ENCODE measurements at places on chromosomes 5 and 9.

DNA sequence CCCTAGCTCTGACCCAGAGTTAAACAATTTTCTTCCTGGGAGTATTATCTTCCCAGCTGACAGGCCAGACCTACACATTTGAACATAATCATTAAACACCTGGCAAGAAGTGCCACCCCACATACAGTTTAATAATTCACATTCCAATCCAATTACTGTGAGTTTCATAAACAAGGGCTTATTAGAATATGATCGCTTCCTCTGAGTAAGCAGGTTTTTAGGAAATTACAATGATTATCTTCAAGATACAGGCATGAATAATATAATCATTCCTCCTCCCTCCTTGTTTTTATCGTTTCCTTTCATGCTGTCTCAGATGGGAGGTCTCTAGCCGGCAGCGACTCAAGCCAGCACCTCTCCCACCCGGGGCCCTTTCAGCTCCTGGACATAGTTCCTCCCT, 15.8 kb upstream of the KIF4B start:
- DNase-seq = no peak

DNA sequence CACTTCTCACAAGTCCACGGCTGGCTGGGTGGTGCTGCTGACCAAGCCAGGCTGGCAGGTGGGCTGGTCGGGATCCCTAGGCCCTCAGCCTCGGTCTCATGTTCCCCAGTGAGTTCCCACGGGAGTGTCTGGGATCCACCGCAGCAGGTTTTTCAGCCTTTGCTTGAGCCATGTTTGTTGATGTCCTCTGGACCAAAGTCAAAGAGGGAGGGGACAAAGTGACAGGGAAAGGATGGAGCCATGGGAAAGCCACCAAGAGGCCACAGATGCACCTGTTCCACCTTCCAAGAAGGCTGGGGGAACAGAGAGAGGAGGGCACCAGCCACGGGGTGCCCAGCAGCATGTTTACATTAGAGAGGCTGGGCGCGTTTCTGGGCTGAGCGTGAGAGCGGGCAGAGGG, 2.8 kb upstream of the UBAC1 start:
- no peak for DNase-seq

DNA sequence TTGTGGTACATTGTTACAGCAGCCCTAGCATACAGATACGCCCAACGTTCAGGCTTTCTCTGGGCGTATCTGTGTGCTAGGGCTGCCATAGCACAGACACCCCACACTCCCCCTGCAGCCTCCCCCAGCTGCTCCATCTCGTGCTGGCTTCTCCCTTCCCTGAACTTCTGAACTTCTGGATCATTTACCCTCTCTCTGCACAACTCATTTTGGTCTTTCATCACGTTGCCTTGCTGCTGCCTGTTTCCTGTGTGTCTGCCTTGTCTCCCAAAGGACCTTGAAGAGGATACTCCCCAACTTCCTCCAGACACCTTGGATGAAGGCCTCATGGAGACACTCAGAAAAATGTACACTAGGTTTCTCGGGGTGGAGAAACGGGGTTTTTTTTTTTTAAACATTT, 37.3 kb downstream of the SLIT3 start:
- no peak for DNase-seq

DNA sequence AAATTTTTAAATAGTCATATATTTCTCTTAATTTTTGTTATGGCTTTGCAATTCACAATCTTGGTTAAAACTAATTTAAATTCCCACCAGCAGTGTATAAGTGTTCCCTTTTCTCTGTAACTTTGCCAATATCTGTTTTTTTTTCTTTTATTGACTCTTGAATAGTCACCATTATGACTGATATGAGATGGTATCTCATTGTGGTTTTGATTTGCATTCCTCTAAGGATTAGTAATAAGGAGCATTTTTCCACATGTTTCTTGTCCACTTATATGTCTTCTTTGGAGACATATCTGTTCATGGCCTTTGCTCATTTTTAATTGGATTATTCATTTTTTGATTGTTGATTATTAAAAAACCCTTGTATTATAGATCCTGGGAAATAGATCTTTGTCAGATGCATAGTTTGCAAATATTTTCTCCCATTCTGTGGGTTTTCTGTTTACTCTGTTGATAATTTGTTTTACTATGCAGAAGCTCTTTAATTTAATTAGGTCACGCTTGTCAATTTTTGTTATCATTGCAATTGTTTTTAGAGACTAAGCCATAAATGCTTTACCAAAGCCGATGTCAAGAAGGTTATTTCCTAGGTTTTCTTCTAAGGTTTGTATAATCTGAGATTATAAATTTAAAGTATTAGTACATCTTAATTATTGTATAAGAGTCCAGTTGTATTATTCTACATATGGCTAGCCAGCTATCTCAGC, 610.9 kb downstream of the CHSY3 start:
- DNase-seq = no peak

- DNase-seq = no peak
These were observed 390.4 kb upstream of the KCNN2 start for GRCh38 chr5:113971454-113971853.

DNA sequence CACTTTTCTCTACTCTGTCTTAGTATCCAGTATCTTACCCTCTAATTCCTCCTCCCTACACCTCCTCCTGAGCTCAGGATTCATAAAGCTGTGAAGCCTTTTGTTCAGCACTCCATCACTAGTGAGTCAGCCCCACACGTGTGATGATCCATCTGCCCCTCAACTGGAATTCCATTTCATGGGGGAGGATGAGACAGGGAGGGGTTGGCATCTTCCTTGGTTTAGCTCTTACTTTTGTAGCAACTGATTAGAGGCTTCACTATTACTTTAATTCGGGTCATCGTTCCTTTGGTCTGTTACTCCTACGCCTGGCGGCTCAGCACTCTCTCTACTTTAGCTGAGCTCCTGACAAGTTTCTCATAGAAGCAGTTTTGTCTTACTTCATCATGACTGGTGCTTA, 11.8 kb downstream of the BTNL8 start:
- DNase-seq = no peak

DNA sequence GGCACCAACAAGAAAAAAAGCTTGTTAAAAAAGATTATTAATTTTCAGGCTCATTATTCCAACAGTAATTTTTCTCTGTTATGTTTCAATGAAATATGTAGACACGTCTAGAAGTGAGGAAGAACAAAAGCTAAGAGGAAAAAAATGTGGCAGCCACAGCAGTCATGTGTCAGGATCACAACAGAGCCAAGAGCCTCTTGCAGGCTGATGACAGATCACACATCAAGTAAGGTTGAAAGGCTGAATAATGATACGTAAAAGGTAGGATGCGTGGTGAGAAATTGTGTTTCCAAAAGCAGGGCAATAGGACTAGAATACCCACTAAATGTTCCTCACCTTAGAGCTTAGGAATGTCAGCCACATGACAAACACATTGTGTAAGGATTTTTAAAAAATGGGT, 124.8 kb downstream of the HTR1A start:
- no peak for DNase-seq

- DNase-seq = no peak
These were observed 45.4 kb downstream of the PCSK1 start for GRCh38 chr5:96387616-96388015.

GRCh38 chr5:149333711-149334443, 11.4 kb upstream of the GRPEL2 start:
- DNase-seq = no peak

- peak; percentile 10 for DNase-seq
These were observed 121.2 kb downstream of the RAPGEF6 start for GRCh38 chr5:131513780-131514179.

DNA sequence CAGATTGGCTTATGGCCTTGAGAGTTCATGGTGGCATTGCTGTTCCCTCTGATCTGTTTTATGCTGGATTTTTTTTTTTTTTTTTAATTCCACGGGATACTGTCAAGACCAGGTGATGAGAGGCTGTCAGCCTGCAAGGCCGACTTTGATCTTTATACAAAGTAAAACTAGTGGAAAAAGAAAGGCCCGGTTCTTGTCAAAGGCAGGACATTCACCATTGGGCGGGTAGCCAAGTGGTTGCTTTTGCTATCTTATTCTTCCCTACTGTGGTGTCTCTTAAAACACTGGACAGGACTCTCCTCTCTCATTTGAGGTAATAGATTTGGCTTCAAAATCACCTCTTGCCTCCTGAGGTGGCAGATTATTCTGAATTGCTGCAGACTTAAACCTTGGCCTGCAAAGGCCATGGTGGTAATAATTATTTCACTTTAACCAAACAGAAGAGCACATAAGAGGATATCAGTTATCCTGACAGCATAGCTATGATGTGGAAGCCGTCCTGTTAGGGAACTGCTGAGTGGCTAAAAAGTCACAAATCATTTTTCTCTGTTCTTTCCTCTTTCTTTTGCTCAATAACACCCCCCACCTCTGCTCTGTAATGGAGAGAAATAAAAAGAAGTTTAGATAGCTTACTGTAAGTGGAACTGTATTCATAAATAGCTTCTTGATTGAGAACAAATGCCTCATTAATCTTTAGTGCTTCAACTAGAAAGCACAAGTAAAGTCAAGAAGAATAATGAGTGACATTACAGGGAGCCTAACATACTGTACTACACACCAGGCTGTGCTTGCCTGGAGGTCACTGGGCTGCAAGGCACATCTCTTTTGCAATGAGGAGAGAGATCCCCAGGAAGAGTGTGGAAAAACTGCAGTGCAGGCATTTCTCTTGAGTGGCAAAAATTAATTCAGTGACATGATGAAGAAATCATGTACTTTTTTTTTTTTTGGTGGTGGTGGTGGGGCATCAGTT, 275.6 kb downstream of the KDM4C start:
- DNase-seq = no peak

DNA sequence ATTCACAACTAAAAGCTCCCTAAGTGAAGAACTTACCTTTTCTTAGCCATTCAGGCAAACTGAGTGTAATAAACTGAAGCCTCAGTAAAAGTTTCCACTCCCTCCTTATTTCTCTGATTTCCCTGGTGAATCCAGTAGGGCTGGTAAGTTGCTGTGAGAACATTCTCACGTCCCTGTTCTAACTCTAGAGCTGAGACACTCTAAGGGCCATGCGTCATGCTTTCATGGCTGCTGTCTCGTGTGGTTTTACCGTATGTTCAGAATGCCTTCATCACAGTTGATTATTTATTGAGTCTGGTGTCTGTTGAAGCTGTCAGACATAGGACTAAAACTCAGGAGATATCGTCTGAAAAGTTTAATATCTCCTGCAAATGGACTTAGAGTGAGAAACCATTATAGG, 1.3 kb downstream of the OR2S2 start:
- DNase-seq = no peak

DNA sequence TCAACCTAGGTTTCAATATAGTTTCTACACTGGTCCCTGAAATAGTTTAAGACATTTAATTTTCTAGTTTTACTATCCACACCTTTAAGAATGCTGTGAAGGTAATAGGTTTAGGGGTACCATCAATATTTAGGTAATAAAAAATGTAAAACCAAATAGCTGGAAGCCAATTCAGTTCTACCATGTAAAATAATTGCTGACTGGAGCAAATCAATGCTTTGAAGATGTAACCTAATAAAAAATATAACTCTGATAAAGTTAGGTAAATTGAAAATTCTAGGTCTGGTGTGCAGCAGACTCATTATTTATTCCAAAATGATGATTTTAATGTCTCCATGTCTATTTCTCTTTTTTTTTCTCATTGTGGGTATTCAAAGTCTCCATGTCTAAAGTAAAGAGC, 21.8 kb downstream of the CDH6 start:
- no peak for DNase-seq

- no peak for DNase-seq
These were observed 324.4 kb upstream of the MPDZ start for GRCh38 chr9:13603921-13604320.

DNA sequence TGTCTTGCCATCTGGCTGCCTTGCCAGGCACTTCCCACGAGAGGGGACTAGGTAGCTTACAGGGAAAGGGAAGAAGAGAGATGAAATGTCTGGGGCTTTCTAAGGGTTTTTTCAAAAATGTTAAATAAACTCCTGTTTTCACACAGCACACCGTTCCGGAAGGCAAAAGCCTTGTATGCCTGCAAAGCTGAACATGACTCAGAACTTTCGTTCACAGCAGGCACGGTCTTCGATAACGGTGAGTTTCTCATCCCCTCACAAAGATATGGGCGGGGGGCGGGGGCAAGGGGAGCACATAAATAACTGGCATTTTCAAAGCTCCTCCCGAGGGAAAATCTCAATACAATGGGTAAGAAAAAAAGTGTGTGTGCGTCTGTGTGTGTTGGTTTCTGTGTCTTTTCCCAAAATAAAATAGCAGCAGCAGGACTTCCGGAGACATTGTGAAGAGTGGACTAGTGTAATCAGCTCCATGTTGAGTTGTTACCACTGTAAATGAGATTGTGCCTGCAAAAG, 189.6 kb downstream of the NR3C1 start:
- DNase-seq = no peak

DNA sequence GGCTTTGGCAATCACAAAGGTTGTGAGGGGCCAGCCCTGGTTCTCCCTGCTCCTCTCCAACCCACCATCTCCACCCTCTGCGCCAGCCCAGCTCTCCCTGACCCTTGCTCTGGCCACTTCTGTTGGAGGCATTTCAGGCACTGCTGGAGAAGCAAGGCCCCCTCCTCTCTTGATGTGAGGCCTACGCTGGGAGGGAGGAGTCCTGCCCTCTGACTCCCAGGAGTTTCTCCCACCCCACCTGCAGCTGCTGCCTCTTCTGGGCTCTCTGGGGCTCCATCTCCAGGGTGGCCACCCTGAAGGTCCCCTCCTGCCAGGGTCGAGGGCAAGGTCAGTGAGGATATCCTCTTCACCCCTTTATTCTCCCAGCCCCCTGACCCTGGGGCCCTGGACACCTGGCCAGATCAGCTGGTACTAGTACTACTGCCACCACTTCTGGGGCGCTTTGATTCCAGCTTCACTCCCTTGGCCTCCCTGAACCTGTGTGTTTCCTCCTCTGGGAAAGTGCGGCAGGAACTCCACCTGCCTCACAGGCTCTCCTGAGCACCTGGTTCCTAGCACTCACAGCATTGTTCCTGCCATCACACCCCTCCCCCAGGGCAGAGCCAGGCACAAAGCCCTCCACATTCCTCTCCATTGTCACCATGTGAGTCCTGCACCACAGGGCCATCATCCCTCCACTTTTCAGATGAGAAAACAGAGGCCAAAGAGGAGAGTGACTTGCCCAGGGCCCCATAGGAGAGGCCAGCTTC, 23.8 kb upstream of the TDRD7 start:
- DNase-seq = no peak

- no peak for DNase-seq
These were observed 7.8 kb upstream of the TPM2 start for GRCh38 chr9:35697486-35697885.

GRCh38 chr5:75667586-75667985, 49.7 kb downstream of the POC5 start:
- no peak for DNase-seq
